Heart right ventricle (tissue), 16 donors: ENCODE measurements at places on chromosomes 3 and 15. TPM values are rescaled to one million over a fixed set of nuclear protein-coding genes. Genes with fewer than 3 reads are reported as not detected.

DNA sequence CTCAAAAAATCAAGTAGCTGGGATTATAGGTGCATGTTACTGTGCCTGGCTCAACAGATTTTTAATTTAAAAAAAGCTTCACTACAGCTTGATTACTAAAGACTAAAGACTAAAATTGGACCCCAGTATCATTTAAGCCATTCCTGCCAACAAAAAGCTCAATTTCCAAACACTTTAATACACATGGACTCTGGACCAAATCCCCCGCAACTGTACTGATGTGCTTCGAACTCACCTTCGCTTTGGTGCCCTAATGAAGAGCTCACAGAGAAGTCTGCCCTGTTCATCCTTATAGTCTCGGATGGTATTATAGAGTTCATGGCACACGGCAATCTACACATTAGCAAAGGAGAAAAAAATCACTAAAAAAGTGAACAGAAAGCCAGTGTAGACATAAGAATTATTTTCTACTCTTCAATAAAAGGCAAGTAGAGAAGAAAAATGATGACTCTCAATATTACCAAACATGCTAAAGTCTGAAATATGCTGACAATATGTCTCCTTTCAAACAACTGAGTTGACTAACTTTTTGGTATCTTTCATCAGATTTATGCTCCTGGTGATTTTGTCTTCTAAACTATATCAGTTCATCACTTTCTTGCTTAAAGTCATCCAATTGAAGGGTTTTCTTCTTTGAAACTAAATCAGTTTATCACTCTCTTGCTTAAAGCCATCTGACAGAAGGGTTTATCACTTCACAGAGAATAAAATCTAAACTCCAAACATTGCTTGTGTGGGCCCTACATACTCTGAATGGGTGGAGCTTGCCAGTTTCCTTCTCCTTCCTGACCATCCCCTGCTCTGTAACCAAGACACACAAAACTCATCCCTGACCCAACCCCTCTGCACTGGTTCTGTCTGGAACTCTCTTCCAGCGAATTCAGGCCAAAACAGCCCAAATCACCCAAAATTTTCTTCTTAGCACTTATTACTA lies 7.2 kb downstream of the PBRM1 start:
- no peak for DNase-seq

The LDHAL6B gene
- not detected for total RNA-seq

- DNase-seq = no peak
These were observed 207.0 kb upstream of the ONECUT1 start for GRCh38 chr15:52997123-52997522.

The SPTBN5 gene
- 5.9 TPM for total RNA-seq

DNA sequence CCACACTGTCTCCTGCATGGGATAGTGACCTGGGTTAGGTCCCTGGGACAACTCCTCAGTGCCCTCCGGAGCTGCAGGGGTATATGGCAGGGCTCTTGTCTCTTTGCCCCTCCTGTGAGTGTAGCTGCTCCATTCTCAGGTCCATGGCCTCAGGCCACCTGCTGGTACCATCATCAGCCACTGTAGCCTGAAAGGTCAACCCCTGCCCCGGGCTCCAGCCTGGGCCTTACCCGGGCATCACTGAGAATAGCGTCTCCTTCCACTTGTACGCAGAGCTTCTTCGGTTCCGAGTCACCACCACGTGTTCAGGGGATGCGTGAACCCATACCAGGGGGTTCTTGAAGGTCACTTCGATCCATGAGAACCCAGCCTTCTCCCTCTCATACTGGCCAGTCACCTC lies 13.8 kb downstream of the ITIH4 start:
- DNase-seq = no peak

DNA sequence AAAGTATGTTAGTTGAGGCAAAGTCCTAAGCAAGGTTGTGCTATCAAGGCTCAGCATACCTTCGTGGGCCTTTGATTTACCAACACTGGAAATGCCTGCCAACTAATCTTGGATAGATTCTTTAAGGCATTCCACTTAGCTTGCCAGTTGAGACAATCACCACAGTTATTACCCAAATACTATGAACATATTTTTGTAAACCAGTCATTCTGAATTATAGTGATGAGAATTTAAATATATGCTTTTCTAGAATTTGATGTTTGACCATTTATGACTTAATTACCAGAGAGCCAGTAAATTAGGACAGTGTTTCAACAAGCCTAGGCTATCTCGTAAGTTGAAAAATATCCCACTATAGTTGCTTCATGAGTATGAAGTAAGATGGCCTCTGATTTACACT lies 15.5 kb downstream of the TRIM59 start:
- DNase-seq = no peak
